Activated CD4-positive, alpha-beta memory T cell treated with anti-CD3 and anti-CD28 coated beads for 36 hours (primary cell): ENCODE measurements at places on chromosomes 6 and 20. TPM values are rescaled to one million over a fixed set of nuclear protein-coding genes. Genes with fewer than 3 reads are reported as not detected.

Gene RARS2
- 20.8 TPM for total RNA-seq

DNA sequence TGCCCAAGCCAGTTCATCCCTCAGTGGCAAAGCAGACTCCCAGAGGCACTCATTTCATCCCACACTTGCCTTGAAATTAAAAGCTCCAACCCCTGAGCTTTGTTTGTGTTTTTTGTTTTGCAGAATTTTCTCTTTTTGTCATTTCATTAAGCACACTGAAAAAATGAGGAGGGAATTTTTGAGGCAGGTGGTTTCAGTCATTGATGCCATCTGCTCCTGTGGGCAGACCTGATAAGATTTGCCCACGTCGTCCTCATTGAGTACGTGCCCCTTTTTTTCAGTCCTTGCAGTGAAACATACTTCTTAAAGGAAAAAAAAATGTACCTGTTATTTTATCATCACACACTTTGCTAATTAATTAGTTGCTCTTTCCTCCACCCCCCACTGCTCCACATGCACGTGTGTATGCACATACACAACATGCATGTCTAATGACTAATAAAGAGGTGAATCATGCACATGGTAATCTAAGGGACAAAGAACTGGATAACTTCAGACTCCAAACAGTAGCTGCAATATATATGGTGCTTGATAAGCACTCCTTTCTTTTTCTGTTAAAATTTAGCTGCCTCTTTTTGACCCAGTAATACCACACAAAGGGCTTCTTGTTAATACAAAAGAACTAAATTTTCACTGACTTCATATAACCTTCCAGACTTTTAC is 102.1 kb upstream of the TMEM181 start:
- peaks cover 8% of the 10 kb centered on the region for H3K36me3 ChIP-seq
- H3K27ac ChIP-seq = no peak overlapping the region
- no peaks in the 10 kb centered on the region for H3K4me1 ChIP-seq
- no peak for DNase-seq
- H3K4me3 ChIP-seq = no peak overlapping the region

DNA sequence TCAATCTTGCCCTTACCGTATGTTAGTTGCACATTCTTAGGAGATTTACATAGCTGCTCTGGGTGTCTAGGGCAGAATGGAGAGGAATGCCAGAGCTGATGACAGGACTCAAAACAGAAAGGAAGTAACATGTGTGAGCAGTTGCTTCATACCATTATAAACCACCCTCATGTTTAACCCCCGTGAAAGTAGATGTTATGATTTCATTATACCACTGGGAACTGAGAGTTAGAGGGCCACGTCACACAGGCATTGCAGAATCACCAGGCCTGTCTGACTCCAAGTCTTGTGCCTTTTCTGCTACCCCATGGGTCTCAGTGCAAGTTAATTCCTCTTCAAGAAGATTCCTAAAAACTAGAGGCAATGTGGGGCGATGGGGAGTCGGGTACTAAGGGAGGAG is 23.5 kb upstream of the SIM1 start:
- no peak for DNase-seq
- H3K27me3 ChIP-seq = peaks cover 33% of the 10 kb centered on the region
- no peak overlapping the region for H3K4me3 ChIP-seq
- H3K4me1 ChIP-seq = no peaks in the 10 kb centered on the region
- no peak overlapping the region for H3K27ac ChIP-seq

GRCh38 chr6:113888493-113888892 is 31.3 kb downstream of the MARCKS start:
- H3K27ac ChIP-seq = no peak overlapping the region
- H3K36me3 ChIP-seq = no peaks in the 10 kb centered on the region
- peaks cover 6% of the 10 kb centered on the region for H3K27me3 ChIP-seq
- no peaks in the 10 kb centered on the region for H3K4me1 ChIP-seq
- H3K4me3 ChIP-seq = no peak overlapping the region
- DNase-seq = no peak

Gene ADGB
- not detected for total RNA-seq

GRCh38 chr20:54013471-54013870 is 56.9 kb downstream of the BCAS1 start:
- peaks cover 4% of the 10 kb centered on the region for H3K4me1 ChIP-seq
- no peak overlapping the region for H3K27ac ChIP-seq
- H3K36me3 ChIP-seq = no peaks in the 10 kb centered on the region
- no peak for DNase-seq

DNA sequence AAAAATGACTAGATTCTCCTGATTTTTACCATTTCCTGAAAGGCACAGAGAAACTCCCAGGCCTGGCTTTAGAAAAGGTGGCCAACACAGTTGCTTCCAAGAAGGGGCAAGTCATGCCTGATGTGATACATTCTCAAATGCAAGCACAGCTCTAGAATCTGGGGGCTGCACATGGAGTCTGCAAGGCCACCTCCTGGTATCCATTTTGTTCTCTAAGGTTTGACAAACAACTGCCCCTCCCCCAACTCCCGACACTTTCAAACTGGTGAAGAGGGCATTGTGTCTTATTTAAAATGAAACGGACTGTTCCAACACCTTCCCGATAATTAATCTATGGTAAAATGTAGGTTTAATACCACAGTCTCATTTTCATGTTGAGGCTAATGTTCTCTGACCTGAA is 220.2 kb upstream of the CEP162 start:
- H3K27ac ChIP-seq = no peak overlapping the region
- no peaks in the 10 kb centered on the region for H3K27me3 ChIP-seq
- H3K4me1 ChIP-seq = no peaks in the 10 kb centered on the region
- H3K4me3 ChIP-seq = no peak overlapping the region
- no peaks in the 10 kb centered on the region for H3K36me3 ChIP-seq

GRCh38 chr6:14217728-14218518 is 100.4 kb downstream of the CD83 start:
- peaks cover 2% of the 10 kb centered on the region for H3K27me3 ChIP-seq
- H3K36me3 ChIP-seq = no peaks in the 10 kb centered on the region
- no peak overlapping the region for H3K27ac ChIP-seq
- no peak overlapping the region for H3K4me3 ChIP-seq
- H3K4me1 ChIP-seq = peaks cover 10% of the 10 kb centered on the region

Gene RIPPLY2
- total RNA-seq = not detected

GRCh38 chr20:49468412-49468811 is 14.1 kb downstream of the KCNB1 start:
- H3K36me3 ChIP-seq = no peaks in the 10 kb centered on the region
- H3K27ac ChIP-seq = no peak overlapping the region
- peaks cover 18% of the 10 kb centered on the region for H3K27me3 ChIP-seq
- no peak for DNase-seq
- no peak overlapping the region for H3K4me3 ChIP-seq
- no peaks in the 10 kb centered on the region for H3K4me1 ChIP-seq

DNA sequence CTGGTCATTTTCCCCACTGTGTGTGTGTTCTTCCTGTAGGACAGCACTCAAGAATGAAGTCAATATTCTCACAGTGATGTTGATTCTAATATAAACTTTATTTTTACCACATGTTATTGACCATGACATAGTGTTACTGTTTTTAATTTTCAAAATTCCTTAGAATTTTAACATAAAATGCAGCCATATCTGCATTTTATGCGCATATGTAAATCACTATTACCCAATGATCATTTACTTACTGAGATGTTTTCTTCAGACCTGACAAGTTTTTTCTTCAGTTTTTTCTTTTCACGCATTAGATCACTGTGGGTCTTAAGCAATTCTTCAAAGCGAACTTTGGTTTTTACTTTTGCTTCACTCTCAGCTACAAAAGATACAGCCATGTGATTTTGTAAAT is 7.2 kb downstream of the AHI1 start:
- H3K4me3 ChIP-seq = no peak overlapping the region
- no peak for DNase-seq
- H3K27me3 ChIP-seq = no peaks in the 10 kb centered on the region

DNA sequence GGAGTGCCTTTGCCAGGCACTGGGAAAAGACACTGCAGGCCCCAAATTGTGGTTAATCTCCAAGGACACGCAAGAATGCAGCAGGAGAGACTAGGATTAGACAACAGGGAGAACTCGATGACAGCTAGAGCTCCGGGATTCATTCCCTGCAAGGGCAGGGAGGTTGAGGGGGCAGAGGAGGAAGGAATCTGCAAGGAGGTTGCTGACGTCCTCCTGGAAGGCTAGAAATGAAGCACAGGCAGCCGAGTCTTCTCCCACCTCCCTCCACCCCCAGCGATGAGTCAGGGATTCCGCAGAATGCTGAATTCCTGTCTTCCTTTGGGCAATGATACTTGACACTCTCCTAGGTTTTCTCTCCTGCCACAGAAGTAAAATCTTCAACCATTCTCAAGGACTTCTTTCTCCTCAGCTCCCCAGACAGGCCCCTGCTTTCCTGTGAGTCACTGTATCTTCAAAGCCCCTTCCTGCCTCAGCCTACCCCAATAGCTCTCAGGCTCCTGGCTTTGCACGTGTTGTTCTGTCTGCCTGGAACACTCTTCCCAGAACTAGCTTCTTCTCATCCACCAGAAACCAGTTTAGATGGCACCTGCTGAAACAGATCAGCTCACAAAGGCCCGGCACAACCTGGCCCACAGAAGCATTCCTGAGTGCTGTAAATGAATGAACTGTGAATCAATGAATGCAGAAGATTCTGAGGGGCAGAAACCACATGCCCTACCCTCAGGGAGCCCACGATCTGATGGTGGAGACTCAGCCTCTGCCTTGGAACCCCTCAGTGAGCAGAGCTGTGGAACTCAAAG is 85.6 kb downstream of the MRPL14 start:
- H3K27ac ChIP-seq = no peak overlapping the region
- no peak overlapping the region for H3K4me3 ChIP-seq
- H3K4me1 ChIP-seq = peaks cover 3% of the 10 kb centered on the region
- no peak for DNase-seq

Gene CGAS
- total RNA-seq = 37.2 TPM

Gene RAET1L
- not detected for total RNA-seq

Gene DDX43
- total RNA-seq = 0.15 TPM

DNA sequence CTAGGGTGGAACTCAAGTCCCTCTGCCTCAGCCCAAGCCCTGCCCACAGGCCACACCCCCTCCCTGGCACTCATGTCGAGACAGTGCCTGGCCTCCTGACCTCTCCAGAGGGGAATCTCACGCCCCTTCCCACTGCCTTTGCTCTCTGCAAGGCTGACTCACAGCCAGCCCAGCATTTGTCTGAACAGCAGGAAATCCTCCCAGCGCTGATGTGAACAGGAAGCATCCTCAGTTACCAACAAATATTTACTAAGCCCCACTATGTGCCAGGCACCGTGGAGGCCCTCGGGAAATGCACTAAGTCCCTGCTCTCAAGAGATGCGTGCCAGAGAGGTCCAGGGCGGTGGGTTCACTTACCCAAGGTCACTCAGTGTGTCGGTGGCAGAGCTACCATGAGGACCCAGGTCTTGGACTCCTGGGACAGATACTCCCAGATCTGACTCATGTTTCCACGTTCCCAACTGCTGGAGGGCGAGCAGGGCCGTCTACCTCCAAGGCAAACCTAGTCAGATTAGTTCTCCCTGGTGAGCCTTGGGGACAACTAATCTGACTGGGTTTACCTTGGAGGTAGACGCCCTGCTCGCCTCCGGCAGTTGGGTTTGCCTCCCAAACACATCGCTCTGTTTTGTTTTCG is 7.8 kb downstream of the ADA start:
- peak overlapping the region; percentile 88 for H3K27ac ChIP-seq
- no peaks in the 10 kb centered on the region for H3K27me3 ChIP-seq
- H3K4me1 ChIP-seq = peaks cover 62% of the 10 kb centered on the region
- H3K4me3 ChIP-seq = peak overlapping the region; percentile 45
- H3K36me3 ChIP-seq = peaks cover 2% of the 10 kb centered on the region
- peak; percentile 67 for DNase-seq

Gene SNX9
- 59.7 TPM for total RNA-seq

Gene SPDEF
- not detected for total RNA-seq

DNA sequence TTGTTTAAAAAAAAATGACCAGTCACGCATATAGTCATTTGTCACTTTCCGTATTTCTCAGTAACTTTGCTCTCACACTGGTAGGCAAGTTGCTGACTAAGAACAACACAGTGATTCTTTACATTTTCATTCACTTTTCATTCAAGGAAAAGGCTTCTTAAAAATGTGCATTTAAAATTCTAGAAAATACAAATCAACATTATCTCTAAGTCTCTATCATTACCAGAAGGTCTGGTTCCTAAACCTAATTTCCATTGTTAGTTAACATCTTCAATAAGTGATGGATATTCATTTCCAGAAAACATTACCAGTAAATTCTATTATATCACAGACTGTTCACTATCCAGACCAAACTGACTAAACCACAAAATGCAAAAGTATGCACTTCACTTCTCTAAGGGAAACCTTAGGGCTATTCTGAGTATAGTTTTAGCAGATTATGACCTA is 115.3 kb downstream of the AHI1 start:
- H3K27me3 ChIP-seq = no peaks in the 10 kb centered on the region
- no peak for DNase-seq
- peaks cover 6% of the 10 kb centered on the region for H3K4me1 ChIP-seq
- no peak overlapping the region for H3K4me3 ChIP-seq

DNA sequence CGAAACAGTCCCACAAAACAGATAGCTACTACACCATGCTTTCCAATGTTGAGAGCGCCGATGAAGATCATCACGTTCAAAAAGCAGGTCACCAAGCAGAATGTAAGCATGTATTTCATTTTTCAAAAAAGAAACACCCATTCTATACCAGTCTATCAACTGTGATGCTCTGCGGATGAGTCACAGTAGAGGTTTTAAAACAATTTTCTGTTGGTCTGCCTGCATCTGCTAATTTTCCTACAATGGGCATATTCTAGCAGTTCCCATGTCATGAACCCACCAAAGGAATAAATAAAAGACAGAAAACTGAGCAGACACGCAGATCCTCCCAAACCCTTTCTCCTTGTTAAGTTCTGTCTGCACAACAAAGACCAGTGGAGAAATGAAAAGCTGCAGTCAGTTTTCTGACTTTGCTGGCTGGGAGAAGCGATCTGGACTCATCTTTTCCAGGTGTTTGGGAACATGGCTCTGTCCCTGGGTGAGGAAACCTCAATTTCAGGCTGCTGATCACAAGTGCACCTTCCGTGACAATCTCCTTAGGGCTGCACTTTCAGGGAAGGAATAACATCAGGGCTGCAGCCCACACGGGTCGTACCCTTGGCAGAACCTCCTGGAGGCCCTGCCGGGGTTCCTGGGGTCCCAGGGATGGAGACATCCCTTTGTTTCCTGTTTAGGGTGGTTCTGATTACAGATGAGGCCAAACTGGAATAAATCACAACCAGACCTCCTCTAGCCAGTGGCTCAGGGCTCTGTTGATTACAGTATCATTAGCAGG is 200.1 kb downstream of the BMP7 start:
- H3K36me3 ChIP-seq = no peaks in the 10 kb centered on the region
- H3K27me3 ChIP-seq = peaks cover 40% of the 10 kb centered on the region
- DNase-seq = no peak
- H3K27ac ChIP-seq = no peak overlapping the region
